ENCODE measurements at places on chromosomes 7 and 10.

DNA sequence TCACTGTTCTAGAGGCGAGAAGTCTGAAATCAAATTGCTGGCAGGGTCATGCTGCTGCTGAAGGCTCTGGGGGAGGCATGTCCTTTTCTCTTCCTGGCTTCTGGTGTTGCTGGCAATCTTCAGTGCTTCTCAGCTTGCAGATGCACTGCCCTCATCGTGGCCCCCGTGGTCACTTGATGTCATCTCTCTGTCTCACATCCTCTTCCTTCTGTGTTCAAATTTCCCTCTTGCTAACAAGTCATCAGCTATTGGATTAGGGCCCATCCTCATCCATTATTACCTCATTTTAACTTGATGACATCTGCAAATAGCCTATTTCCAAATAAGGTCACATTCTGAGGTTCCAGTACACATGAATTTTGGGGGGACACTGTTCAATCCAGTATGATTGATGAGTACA is 36.6 kb upstream of the SRGN start:
- DNase-seq = peak; percentile 50

DNA sequence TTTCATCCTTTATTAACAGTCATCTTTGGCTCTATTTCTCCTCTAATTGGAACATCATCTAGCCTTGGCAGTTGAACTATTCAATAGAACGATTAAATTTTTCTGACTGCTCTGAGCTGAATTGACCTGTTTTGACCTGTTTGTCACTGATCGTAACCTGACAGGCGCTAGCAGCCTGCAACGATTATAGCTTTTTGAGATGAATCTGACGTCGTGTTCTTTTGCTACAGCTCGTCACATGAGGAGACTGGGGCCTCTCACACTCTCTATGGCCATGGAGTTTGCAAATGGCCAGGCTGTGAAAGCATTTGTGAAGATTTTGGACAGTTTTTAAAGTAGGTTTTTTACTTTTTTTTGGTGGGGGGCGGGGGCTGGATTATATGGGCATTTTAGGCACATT is 229.8 kb downstream of the FOXP2 start:
- no peak for DNase-seq

GRCh38 chr7:6159524-6160031 is 112.8 kb downstream of the CYTH3 start:
- DNase-seq = no peak

- no peak for DNase-seq
These were observed 5.2 kb downstream of the COPS6 start for GRCh38 chr7:100093925-100094486.

GRCh38 chr7:37577901-37578300 is 105.7 kb upstream of the GPR141 start:
- DNase-seq = no peak

GRCh38 chr10:81730891-81731290 is 144.1 kb upstream of the NRG3 start:
- DNase-seq = no peak

- DNase-seq = no peak
These were observed 13.4 kb downstream of the SLC29A4 start for GRCh38 chr7:5296015-5296610.

GRCh38 chr10:102233997-102234396 is 7.3 kb downstream of the PITX3 start:
- no peak for DNase-seq

GRCh38 chr7:130695840-130696239 is 9.5 kb upstream of the TSGA13 start:
- peak; percentile 41 for DNase-seq

DNA sequence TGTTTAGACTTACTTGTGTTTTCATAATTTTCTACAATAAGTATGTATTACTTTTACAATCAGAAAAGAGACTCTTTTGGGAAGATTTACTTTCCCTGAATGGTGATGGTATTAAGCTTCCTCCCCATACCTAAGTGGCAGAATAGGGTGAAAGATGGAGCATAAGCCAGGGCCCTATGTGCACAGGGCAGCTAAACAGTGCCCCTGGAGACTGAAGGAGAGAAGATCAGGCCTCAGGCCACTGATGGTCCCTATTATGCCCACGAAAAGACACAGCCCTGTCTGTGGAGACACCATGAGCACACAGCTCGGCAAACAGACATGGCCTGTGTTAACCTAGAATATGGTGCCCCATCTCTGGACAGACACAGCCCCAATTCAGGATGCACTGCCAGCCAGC is 139.4 kb downstream of the OAT start:
- DNase-seq = no peak

DNA sequence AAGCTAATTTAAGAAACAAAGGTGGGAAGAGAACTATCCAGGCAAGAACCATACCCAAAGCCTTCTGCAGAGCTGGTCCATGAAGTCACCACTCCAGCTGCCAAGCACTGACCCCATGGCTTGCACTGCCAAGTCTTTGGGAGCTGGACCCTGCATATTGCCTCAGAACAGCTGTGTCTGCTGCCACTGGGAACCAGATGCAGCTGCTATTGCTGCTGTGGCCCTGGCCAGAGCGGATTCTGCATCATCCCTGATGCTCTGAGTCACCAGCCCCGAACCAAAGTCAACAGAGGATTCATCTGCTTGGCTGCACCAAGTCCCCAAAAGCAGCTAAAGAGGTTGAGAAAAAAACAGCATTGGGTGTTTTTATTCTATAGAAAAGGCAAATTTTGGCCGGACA is 39.2 kb upstream of the GSAP start:
- peak; percentile 78 for DNase-seq

GRCh38 chr10:65571011-65571570 is 1354.7 kb upstream of the LRRTM3 start:
- peak; percentile 14 for DNase-seq

DNA sequence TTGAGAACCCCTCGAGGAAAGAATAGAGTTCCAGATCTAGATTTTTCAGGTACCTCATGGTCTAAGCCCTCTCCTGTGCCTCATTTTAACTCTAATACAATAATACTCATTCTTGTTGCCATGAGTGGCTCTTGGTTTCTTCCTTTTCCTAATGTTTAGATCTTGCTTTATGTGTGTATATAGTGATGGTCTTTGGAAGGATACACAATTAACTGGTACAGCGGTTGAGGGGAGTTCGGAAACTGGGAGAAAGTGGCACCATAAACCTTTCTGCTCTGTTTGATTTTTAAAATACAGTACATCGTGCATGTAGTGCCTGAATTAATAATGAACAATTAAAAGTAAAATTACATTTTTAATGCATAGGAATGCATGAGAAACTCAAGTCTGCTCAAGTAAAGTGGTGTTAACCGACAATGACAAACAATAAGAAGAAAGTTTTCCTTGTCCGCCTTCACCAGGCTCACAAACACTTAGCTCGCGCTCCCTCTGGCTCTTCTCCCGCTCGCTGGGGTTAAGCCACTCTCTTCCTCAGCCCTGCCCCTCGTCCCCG is 386 bp upstream of the EIF4EBP2 start:
- DNase-seq = no peak
